ENCODE measurements at places on chromosomes 4 and X.
A peak's percentile ranks its signal among the peaks of the same experiment; 100 is the strongest.

DNA sequence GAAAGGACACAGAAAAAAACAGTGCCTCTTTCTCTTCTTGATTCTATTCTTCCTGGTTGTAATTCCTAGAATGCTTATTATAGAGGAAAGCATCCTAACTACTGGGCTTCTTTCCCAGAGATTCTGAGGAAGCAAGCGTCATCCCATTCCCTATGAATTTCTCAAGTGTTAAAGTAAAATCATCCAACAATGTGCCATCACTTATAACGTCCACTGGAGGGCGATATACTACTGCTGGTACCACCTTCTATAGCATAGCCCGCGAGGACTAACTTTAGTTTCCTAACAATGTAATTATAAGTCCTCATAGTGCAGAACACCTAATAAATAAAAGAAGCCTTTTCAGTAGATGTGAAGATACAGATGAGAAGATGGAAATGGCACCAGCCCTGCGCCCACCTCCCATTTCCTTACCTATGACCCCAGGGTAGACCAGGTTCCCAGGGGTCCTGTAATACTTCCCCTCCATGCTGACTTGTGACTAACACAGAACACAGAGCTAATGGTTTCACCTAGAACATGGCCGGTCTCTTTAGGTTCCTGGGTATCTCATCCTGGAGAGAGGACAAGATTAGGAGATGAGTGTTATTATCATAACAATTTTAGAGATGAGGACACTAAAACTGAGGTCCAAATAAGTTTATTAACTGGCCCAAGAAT, 4.2 kb downstream of the CENPVL3 start:
- DNase-seq, result no peak

DNA sequence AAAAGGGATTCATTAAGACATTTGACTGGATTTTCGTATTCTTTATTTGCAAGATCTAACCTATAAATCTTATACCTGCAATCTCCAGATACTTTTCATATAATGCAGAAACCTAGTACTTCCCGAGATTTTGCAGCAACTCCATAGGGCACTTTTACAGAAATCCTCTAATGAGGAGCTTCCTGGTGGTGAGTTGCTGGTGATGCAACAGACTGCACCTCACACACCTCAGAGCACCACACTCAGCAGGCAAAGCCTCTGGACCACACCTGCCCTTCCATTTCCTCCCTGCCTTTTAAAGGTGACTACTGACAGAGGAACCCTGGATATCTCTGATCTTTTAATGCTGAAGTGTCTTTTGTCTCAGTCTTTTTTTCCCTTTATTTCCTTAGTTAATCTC, 289.4 kb downstream of the TRAM1L1 start:
- no peak for DNase-seq

DNA sequence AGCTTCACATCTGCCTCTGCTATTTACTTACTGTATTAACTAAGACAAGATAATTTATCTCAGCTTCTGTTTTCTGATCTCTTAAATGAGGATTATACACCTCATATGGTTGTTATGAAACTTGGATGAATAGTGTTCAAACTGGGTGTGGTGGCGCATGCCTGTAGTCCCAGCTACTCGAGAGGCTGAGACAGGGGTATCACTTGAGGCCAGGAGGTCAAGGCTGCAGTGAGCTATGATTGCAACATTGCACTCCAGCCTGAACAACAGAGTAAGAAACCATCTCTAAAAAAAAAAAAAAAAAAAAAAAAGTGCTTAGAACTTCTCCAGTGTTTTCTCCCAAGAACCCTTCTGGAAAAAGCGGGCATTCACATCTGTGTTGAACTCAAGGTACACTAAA, 19.8 kb upstream of the KLF3 start:
- no peak for DNase-seq

DNA sequence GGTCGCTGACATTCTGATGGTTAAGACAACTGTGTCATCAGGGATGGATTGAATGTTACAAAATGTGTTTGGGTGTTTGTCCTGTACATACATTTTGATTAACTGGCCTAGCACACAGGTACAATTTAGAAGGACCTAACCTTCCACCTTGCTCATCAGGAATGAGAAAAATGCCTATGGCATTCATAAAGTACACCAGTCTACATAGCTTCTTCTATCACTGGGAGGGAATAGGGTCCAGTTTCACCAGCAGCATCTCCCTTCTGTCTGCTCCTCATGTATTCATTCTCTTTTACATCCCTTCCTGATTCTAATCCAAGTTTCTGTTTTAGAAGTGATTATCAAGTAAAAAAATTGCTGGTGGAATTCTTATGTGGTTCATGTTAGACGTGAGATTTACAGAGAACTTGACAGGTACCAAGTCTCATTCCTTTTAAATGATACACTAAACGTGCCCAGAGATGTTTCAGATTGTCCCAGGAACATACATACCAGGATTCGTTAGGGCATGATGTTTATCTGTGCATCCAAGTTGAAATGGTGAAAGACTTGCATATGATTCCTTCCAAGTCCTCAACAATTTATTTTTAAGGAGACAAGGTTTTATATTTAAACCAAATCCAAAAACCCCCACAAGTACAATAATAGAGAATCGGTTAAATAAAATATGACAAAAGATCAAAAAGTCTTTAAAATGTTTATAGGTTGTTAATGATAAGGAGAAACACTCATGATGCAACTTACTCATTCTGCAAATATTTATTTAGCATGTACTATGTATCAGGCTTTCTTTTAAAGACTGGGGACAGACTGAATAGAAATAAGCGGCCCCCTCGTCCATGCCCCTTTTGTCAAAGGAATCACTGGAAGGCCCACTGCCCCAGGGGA, 359.1 kb downstream of the ZNF674 start:
- DNase-seq, result no peak

- DNase-seq, result no peak
These were observed 36.2 kb upstream of the ARHGEF6 start for GRCh38 chrX:136816975-136817374.

DNA sequence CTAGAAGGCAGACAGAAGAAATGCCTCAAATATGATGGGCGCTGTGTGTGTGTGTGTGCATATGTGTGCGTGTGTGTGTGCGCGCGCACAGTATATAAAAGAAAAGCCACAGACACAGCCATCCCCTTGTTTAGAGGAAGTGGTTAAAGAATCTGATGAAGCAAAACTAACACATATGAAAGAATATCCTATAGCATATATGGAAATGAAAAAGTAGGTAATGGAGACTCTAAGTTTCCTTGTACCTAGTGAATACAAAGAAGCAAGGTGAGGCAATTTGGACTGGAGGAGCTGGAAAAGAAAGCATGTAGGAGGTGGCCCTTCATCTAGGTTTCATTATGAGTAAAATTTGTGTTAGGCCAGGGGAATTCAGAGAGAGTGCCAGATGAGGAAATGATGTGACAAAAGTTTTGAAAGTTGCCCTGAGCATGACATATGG, 58.6 kb upstream of the MCF2 start:
- peak; percentile 25 for DNase-seq

DNA sequence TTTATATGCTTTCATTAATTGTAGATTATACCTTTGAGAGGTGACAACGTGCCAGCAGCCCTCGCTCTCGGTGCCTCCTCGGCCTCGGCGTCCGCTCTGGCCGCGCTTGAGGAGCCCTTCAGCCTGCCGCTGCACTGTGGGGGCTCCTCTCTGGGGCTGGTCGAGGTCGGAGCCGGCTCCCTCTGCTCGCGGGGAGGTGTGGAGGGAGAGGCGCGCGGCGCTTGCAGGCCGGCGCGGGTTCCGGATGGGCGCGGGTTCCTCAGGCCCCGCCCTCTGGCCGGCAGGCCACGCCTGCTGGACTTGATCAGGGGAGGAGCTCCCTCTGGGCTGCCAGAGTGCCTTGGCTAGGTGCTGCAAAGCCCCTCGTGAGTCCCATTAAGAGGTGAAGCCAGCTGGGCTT, 321.1 kb upstream of the PCDH18 start:
- no peak for DNase-seq

DNA sequence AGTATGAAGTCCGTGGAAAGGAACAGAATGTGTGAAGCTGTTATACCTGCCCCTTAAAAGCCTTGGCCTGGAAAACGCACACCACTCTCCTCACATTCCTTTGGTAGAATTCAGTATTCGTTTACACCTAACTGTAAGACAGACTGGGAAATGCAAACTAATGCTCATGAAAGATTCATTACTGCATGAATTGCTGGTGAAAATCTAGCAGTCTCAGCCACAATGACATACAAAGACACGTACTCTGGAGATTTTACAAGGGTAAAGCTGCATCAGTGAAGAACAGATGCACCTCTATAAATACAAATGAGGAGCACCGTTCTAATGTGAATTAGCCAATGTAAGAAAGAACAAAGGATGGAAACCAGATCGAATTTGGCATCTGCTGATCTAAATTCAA, 2051.3 kb downstream of the PCDH7 start:
- DNase-seq, result no peak

DNA sequence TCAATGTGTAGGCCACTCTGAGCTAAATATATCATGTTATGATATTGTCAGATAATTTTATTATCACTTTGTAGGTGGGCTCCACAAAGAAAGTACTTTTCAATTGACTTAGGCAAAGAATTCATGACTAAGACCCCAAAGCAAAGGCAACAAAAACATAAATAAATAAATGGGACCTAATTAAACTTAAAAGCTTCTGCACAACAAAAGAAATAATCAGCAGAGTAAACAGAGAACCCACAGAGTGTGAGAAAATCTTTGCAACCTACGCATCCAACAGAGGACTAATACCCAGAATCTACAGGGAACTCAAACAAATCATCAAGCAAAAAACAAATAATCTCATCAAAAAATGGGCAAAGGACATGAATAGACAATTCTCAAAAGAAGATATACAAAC, 15.2 kb upstream of the PDLIM5 start:
- no peak for DNase-seq

DNA sequence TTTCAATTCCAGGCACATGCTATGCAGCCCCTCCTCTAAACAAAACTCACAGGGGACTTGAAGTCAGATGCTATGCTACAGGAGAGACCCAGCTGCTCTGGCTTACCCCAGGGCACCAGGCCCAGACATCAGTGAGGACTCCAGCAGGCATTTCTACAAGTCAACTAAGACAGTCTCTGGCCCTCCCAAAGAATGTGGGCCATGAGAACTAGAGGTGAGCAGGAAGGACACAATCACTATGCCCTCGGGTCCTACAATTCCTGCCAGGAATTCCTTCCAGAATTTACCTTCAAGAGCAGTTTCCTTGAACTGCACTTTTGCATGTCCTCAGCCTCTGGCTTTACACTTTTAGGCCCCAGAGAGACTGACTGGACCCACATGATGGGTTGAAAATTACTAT, 17.4 kb downstream of the TMEM192 start:
- no peak for DNase-seq

- no peak for DNase-seq
These were observed 1.7 kb upstream of the SLC6A8 start for GRCh38 chrX:153685751-153686696.

GRCh38 chrX:10104958-10105658, 51.7 kb upstream of the CLCN4 start:
- DNase-seq, result no peak

GRCh38 chrX:68571610-68572311, 72.9 kb downstream of the YIPF6 start:
- DNase-seq, result peak; percentile 18

GRCh38 chrX:77070202-77070918, 376.8 kb upstream of the FGF16 start:
- no peak for DNase-seq

- no peak for DNase-seq
These were observed 32.9 kb upstream of the SH3D19 start for GRCh38 chr4:151358266-151358665.

- no peak for DNase-seq
These were observed 95.6 kb downstream of the MAPK10 start for GRCh38 chr4:86264241-86264640.

DNA sequence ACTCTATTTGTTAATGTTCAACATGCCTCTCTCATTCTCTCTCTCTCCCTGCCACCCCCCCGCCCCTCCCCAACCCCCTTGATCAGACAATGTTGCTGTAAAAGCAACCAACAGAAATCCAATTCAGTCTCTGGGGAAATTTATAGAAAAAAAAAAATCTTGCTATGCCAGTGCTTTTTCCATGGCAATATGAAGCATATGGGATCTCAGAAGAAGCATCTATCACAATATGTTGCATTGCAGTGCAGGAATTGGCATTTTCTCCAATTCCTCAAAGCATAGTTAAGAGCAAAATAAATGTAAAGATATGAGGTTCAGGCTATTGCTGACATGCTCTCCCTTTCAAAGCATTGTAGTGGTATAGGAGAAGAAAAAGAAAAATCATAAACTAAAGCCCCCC, 90.9 kb upstream of the LDB2 start:
- DNase-seq, result no peak

GRCh38 chr4:115259642-115260041, 146.2 kb upstream of the NDST4 start:
- DNase-seq, result no peak

GRCh38 chrX:109871121-109871888, 131.6 kb upstream of the TMEM164 start:
- DNase-seq, result no peak

DNA sequence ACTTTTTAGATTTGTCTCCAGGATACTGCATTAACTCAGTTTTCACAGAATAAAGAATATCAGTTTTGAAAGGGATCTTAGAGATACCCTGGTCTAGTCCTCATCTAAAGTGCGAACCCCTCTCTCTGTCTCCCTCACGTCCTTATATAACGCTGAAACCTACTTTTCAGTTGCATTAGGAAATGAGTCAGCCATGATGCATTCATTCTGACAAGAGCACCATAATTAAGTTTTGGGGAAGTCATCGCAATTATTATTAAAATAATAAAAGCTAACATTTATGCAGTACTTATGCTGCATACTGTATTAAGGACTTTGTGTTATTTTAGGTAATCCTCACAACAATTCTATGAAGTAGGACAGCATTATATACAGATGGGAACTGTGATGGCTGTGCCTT, 116.1 kb downstream of the REELD1 start:
- no peak for DNase-seq

DNA sequence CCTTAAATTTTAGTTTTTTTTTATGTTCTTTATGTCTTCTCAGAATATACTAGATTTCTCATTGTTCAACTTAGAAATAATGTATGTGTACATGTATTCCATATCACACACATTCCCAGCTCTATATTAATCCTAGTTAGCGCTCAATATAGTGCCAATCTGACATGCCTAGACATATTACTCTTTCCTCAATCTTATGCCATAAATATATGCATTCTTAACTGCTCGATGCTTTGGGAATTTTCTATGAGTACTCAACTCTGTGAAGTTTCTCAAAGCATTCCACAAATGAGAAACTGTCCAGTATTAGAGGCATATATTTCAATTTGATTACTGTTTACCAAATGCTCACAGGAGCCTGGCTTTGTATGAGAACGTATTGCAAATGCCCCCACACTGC, 231.2 kb upstream of the VEGFC start:
- DNase-seq, result no peak

- DNase-seq, result no peak
These were observed 90.8 kb upstream of the TSPAN5 start for GRCh38 chr4:98749206-98749605.

DNA sequence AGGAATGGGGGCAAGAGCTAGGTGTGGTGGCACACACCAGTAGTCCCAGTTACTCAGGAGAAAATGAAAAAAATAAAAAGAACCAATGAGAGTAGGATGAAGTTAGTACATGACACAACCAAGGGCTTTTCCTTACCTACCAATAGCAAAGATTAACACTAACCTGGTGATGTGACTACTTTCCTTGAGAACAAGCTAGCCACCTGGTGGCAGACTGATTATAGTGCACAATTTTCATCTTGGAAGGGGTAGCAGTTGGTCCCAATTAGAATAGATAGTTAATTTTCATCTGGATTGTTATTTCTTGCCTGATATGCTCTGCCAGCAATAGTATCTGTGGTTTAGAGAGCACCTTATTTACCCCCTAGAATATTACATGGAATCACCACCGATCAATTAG, 1216.8 kb upstream of the PABPC4L start:
- no peak for DNase-seq

All from activated T-cell treated with anti-CD3 and anti-CD28 coated beads, Interleukin-2, amount 50 U/mL, for 72 hours (primary cell).